ENCODE measurements at places on chromosomes 3 and 15.

DNA sequence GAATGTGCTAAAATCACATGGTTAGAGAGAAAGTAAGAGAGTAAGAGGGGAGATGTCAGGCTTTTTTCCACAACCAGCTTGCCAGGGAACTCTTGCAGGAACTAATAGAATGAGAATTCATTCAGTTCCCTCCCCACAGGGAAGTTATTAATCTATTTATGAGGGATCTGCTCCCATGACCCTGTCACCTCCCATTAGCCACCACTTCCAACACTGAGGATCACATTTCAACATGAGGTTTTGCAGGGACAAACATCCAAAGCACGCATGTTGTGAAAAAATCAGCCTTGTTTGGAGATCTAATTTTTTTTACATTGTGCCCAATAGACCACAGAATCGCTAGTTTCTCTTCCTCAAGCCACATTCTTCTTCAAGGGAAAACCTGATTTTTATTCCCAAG is 904.0 kb downstream of the TBL1XR1 start:
- peak; percentile 9 for DNase-seq

- no peak for DNase-seq
Observed at GRCh38 chr15:31228980-31229826, 97.4 kb upstream of the KLF13 start.

GRCh38 chr3:189349772-189350171 is 178.0 kb downstream of the TPRG1 start:
- DNase-seq, result no peak

DNA sequence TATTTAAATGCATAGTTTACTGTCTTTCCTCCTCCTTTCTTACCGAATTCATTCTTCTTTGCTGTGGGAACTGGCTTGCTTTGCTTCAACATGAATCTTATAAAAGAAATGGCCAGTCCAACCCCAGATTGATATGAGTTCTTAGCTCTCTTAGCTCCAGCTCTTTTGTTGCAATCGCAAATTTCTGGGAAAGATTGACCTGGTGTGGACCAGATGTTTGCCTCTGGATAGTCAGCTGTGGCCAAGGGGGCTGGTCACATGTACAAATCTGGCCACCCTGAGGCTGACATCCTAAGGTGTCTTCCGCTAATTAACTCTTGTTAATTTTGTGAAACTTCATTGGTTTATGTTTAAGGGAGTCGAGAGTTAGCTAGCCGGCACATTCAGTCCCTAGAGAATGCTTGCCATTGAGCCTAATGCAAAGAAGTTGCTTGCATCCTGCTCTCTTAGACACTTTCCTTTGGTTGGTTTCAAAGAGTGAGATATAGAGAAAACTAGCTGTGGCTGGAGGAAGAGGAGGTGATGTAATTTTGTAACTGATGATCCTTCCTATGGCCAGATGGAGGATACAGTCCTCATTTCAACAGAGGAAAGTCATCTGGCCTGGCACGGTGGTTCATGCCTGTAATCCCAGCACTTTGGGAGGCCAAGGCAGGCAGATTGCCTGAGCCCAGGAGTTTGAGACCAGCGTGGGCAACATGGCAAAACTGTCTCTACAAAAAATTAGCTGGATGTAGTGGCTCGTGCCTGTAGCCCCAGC is 162.4 kb downstream of the ADAMTSL3 start:
- no peak for DNase-seq

DNA sequence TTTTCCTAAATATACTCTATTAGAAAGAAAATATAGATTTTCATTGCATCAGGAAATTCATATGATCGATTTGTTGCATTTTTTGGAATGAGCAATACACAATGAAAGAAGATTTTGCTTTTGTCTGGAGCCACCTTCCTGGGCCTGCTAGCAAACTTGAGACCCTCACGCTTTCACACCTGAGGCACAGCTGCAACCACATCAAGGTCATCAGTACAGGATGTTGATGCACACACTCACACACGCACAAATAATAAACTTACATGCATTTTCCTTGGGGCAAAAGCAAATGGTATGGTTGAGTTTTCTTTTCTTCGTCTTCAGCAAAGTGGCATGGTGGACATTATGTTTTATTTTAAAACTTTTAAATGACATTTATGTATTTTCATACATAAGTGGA is 64.8 kb upstream of the SATB1 start:
- DNase-seq, result no peak

GRCh38 chr15:61318802-61319525 is 89.9 kb upstream of the RORA start:
- DNase-seq, result no peak

DNA sequence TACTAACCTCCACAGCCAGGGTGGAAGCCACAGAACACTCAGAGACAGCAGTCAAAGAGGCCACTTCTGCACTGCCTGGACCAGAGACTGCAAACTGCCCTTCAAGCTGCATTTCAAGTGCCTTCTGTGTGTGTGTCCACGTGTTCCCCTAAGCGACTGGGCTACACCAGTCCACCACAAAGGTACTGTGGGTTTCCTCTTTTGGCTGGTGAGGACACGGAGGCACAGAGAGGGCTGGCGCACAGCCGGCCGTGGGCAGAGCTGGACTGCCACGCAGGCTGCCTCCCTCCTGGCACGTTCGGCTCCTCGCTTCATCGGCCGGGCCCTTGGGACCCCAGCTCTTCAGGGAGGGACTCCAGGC is 60.9 kb downstream of the MGLL start:
- no peak for DNase-seq

All from stromal cell of bone marrow (primary cell).